ENCODE measurements at places on chromosomes 2 and 18. TPM values are rescaled to one million over a fixed set of nuclear protein-coding genes. Genes with fewer than 3 reads are reported as not detected.
A peak's percentile ranks its signal among the peaks of the same experiment; 100 is the strongest.

Gene CNDP1
- not detected for total RNA-seq

Gene RUFY4
- total RNA-seq: not detected

Gene FNDC4
- 9.0 TPM for total RNA-seq

GRCh38 chr2:102967451-102967850 is 205.6 kb downstream of the TMEM182 start:
- no peak for DNase-seq

- DNase-seq: peak; percentile 29
These were observed 212.5 kb upstream of the GULP1 start for GRCh38 chr2:188079196-188079595.

DNA sequence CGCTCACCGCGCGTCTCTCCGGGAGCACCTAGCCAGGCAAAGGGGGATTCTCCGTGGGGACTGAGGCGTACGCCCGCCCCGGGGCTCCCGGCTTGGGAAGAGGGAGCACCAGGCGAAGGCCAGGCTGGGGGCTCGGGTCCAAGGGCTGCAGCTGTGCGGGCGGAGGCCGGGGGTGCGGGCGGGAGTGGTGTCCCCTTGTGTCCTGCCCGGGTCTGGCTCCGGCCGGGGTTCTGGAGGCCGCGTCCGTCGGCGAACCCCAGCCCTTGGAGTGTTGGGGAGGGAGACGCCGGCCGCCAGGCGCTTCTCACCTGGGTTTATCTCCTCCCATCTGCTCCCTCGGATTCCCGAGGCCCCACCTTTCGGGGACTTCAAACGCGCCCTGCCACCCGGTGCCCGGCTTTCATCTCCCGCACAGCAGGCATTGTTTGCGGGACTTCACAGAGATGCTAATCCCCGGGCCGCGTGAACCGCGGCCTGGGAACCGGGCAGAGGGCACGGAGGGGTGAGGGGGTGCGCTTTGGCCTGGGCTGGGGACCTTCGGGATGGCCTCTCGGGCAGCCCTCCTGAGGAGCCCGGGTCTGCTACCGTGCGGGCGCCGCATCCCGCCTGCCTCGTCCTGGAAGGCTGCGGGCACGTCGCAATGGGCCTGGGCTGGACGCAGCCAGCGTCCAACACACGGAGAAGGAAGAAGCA is 5.0 kb upstream of the GBX2 start:
- DNase-seq: no peak

- DNase-seq: no peak
These were observed 171.2 kb downstream of the NBAS start for GRCh38 chr2:15389895-15390294.

- DNase-seq: no peak
These were observed 44.3 kb upstream of the ZBTB7C start for GRCh38 chr18:48453330-48454066.

DNA sequence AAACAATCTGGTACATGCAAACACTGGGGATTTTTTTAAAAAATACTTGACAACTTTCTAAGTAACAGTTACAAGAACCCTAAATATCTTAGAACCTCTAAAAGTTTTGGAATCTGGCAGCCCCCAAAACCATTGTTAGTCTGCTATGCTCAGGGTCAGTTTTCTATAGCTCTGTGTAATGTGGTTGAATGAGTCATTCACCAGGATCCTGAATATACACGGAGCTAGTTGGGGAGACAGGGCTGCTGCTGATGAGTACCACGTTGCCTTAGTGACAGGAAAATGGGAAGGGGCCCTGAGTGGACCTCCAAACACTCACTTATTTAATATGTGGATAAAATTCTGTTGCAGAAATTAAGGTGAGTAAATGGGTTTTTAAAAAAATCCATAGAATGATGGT is 36.9 kb upstream of the TANC1 start:
- peak; percentile 32 for DNase-seq

Measured in Caki2 (cell line).